GM23338 (cell line): ENCODE measurements at places on chromosomes 6 and 20.

DNA sequence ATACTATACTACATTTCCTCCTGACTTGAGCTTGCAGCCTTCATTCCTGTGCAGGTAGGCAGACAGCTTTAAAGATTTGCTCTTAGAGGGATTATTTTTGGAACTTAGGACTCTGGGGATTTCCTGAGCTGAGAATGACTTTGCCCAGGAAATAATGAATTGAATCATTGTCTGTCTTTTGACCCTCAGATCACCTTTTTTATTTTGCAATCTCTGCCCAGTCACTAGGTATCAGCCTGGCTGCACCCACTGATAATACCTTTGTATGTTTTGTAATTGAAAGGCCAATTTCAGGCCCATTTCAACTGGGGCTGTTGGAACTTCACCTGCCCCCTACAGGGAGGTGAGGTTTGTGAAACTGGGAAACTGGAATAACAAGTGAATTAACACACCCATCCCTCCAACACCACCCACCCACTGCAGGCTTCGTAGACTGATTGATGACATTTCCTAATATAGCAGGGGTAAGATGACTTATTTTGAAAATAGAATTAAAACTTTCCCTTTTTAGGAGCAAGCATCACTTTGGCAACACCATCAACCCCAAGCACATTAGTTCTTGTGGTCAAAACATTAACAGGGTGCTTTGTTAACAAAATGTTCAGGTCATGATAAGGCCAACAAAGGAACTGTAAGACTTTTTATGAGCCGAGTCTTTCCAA lies 157.1 kb upstream of the CENPW start:
- DNase-seq, result peak; percentile 24

GRCh38 chr6:71672876-71673275 lies 213.5 kb upstream of the RIMS1 start:
- no peak for DNase-seq

GRCh38 chr20:33697129-33697528 lies 10.9 kb upstream of the E2F1 start:
- no peak for DNase-seq

DNA sequence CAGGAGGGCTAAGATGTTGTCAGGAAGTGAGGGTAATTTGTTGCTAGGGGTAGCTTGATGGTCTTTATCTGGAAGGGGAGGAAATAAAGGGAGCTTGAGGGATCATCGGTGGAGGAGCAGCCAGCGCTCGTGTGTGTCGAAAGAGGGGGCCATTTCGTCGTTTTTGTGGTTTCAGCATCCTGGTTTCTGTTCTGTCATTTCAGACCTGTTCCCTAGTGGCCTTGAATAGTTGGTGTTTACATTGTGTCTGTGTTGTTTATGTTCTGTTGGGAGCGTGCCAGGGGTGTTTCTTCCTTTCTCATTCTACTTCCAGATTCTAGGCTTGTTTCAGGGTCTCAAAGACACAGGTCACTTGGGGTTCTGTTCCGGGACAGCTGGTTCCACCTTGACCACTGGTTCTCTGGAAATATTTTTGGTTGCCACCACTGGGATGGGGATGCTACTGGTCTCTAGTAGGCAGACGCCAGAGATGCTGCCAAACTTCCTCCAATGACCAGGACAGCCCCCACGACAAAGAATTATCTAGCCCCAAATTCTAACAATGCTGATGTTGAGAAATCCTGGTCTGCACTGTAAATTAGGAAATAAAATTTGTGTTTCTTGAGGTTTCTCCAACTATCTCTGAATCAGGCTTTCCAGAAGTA lies 113.9 kb upstream of the NAA20 start:
- DNase-seq, result peak; percentile 10

- DNase-seq, result no peak
These were observed 29.4 kb downstream of the ABHD12 start for GRCh38 chr20:25361287-25361683.

DNA sequence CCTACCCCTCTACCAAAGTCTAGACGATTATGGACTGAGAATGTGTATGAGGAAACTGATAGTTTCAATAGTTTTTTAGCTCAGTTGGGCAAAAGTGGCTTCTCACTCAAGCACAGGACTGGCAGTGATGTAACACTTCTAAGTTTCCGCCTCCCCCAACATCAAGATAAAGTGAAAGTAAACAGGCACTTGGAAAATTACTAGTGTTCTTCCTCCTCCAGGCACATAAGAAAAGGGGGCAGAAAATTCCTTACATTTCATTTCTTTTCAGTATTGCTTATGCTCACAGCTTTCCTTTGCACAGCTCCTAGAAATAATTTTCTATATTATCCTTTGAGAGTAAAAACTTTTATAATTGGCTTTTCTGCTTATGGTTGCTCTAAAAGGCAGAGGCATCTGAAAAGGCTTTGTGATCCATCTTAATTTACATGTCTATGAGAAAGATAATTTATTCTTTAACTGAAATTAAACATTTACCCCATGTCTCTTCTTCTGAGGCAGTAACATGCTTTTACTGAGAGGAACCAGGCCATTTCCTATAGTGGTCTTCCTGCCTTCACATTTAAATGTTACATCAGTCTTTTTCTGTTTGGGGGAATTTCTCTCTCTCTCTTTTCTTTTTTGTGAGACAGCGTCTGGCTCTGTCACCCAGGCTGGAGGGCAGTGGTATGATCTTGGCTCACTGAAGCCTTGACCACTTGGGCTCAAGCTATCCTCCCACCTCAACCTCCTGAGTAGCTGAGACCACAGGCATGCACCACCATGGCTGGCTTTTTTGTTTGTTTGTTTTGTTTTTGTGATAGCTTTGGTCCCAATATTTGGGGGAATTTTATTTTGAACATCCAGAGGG lies 65.0 kb upstream of the EEF1A1 start:
- peak; percentile 70 for DNase-seq

- DNase-seq, result peak; percentile 39
These were observed 9.2 kb downstream of the SLCO4A1 start for GRCh38 chr20:62651285-62652021.

DNA sequence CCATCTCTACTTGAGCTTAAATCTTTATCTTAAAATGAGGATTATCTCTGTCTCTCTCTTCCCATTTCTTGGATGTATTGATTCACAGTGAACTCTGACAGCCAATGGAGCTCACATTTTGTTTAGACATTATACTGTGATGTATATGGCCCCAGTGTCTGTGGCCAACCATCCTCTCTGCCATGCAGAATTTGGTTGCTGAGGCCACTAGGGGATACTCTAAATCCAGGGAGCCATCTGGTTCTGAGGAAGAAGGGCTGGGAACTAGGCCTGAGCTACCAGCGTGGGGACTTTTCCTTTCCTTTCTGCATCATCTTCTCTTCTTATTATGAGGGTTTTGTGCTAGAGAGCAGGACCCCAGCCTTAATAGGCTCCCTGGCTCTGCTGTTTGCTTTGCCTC lies 59.1 kb upstream of the RIPOR2 start:
- no peak for DNase-seq

GRCh38 chr20:33947709-33948295 lies 45.9 kb upstream of the RALY start:
- DNase-seq, result peak; percentile 95

DNA sequence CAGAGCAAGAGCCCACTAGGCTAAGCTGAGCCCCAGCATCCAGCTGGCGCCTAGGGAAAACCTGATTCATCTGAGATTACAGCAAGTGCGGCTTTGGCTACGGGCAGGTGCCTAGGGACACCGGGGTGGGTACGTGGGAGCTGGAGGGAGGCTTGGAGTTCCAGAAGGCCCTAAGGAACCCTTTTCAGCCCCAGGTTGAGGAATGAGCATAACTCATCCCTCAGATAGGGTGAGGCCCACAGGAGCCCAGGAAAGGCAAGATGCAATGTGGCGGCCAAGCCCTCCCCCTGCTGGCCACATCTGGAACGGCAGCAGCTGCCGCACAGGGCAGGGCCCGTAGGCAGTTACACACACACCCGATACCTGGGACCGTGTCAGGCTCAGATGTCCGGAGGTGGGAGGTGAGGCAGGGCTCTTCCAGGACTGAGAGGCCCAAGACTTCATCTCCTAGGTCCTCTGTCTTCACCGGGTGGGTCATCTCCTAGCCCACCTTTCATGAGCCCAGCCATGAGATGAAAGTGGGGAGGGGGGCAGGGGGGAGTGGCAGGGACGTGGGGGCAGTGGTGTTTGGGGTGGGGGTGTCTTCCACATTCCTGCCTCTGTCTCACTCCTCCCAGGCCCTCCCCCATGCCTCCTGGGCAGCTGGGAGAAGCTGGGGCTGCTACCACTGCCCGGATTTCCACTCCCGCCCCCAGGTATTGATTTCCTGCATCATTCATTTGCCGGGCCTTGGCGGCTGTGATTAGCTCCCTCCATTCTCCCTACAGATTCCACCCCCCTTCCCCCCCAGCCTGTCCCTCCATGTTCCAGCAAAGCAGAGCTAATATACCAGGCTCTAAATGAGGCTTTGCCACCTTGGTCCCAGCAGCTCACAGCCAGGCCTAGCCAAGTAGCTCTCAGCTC lies 5.5 kb downstream of the MDGA1 start:
- DNase-seq, result peak; percentile 85

- no peak for DNase-seq
These were observed 33.0 kb downstream of the TRERF1 start for GRCh38 chr6:42418724-42419123.

DNA sequence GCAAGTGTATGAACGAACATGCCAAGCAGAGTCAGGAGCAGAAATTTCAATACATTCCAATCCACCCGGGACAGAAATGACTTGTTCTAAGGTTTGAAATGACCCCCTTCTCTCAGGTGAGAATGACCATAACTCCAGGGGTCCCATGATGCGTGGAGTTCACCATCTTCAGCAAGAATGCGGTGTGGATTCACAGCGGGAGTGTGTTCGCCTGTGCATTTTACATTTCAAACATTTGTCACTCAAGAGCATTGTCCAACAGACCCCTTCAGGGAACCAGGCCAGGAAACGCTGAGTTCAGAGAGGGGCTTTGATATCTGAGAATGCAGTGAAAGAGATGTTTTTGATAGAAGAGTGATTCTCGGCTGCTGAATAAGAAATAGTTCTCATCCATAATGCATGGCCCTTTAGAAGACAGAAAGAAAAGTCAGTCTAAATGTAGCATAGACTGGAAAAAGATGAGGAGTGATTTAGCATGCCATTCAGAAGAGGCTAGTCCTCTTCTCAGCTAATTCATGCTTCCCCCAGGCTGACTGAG lies 200.3 kb upstream of the KCNG1 start:
- no peak for DNase-seq

- no peak for DNase-seq
These were observed 210.2 kb downstream of the TMEM200A start for GRCh38 chr6:130575971-130576370.

DNA sequence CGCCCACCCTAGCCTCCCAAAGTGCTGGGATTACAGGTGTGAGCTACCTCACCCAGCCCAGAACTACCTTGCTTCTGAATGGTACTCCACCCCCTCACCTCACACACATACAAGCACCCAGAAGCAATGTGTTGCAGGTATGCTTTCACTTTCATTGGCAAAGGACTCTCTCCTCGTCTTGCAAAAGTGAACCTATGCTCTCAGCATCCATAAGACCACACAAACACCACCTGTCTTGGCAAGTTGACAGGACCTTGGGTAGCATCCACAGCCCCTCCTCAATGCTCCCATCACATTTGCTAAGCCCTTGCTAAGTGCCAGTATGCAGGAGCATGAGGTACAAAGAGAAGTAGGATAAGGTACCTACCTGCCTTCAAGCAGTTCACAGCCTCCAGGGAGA lies 3.7 kb downstream of the KIF13A start:
- DNase-seq, result no peak

DNA sequence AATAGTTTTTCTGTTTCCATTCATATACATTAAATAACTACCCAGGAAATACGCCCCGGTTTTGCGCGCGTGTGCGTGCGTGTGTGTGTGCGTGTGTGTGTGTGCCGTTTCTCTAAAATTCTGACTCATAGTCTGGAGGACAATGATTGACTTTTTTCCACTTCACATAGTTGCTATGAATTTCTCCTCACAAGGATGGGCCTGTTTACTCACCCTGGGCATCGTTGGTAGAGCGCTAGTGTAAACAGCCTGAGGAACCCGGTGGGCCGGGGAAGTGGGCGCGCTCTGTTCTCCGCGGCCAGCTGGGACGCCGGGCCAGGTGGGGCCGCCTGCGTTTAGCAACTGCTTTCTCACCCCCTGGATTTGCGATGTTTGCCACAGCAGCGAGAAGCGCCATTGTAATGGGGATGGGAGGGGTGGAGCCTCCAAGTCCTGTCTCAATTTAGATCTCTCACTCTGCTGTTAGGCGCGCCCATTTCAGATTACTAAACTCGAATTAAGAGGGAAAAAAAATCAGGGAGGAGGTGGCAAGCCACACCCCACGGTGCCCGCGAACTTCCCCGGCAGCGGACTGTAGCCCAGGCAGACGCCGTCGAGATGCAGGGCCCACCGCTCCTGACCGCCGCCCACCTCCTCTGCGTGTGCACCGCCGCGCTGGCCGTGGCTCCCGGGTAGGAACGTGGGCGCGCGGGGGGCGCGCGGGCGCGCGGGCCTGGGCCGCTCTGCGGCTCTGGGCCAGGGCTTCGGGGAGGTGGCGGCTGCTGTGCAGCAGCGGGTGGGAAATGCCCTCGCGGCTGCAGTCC lies at the start of gene CD109:
Gene CD109 (plus strand): TSS at position 585 of the 803 bp plus-strand sequence. CDS start 13 bp downstream, at position 598.
- peak; percentile 89 for DNase-seq

- DNase-seq, result no peak
These were observed 912.1 kb downstream of the PHF3 start for GRCh38 chr6:64547594-64548268.

DNA sequence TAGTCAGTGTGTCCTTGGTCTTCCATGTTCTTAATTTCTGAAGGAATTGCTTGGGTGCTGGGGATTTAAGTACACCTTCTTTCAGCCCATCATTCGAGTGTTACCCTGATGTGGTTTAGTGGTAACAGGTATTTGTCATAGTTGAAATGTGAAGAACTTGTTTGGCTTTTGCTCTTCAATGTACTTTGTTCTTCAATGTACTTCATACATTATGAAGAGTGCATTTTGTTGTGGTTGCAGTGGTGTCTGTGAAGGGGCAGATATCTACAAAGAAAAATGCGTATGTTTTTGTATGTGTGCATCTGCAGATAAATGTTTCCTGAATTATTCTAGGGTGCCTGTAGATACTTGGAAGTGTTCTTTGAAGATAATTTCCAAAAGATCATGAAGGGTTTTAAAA lies 111.2 kb upstream of the SUPT3H start:
- no peak for DNase-seq

DNA sequence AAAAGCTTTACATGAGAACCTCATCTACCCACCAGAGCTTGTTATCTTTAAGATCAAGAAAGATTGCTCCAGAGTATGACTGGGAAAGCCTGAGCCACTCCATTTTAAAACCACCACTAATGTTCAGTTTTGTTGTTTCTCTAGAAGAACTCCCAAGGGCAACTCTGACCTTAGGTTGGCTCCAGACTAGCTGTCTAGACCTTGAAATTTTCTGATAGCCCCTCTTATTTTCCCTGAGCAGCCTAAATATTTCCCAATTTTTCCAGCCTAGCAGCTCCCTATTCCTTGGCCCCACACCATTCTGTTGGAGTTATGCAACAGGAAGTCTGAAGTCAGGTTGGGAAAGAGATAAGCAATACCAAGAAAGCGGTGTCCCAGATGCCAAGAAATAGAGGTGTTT lies 84.6 kb upstream of the TCF21 start:
- no peak for DNase-seq
